ENCODE measurements at places on chromosomes 13 and 19.

DNA sequence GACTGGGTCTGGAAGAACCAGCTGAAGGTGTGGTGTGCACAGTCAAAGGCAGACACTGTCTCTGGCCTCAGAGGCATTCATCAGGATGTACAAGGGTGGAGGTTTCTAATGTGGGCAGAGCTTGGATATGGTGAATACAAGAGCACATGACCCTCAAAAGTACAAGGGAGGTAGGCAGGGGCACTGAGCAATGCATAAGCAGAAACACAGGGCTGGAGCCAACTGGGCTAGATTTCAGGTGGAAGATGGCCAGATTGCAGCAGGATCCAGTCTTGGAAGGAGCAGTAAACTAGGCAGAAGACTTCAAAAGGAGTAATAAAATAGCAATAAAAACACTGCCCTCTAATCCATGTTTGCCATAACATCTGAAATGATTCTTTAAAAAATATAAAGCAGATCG, 417.1 kb downstream of the OLFM4 start:
- DNase-seq: no peak

- no peak for DNase-seq
Observed at GRCh38 chr13:99796175-99796819, 175.3 kb downstream of the ZIC5 start.

GRCh38 chr13:67977066-67977465, 746.9 kb upstream of the PCDH9 start:
- no peak for DNase-seq

DNA sequence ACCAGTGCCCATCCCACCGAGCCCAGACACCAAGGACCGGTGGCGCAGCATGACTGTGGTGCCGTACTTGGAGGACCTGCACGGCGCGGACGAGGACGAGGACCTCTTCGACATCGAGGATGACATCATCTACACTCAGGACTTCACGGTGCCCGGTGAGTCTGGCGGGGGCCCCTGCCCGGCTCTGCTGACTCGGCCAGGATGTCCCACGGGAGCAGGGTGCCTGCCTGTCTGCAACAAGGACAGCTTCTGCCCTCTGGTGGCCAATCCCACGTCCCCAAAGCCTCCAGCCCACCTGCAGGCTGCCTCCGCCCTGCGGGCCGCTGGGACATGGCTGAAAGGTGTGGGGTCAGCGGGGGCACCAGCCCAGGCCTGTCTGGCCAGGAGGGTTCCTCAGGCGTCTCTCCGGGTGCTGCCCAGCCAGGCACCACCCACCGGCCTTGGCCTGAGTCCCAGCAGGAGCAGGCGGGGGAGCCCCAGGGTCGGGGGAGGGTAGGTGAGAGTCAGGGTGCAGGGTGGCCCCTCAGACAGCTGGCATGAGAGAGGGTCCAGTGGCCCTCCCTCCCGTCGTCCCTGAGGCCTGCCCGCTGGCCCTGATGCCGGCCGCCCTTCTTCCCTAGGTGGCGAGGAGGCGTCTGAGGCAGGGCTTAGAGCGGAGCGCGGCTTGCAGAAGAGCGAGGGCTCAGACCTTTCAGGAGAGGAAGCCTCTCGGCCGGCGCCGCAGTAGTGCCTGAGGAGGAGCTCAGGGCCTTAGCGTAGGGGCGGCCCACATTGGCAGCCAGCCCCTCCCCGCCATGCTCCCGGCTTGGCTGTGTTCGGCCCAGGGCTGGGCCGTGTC, 14.6 kb downstream of the CBARP start:
- DNase-seq: peak; percentile 53

- DNase-seq: no peak
Observed at GRCh38 chr13:111201304-111201940, 86.3 kb downstream of the ARHGEF7 start.

GRCh38 chr19:8484331-8484894, 18.0 kb downstream of the PRAM1 start:
- DNase-seq: no peak

- DNase-seq: no peak
Observed at GRCh38 chr13:20191311-20192157, 1.2 kb downstream of the GJB2 start.

DNA sequence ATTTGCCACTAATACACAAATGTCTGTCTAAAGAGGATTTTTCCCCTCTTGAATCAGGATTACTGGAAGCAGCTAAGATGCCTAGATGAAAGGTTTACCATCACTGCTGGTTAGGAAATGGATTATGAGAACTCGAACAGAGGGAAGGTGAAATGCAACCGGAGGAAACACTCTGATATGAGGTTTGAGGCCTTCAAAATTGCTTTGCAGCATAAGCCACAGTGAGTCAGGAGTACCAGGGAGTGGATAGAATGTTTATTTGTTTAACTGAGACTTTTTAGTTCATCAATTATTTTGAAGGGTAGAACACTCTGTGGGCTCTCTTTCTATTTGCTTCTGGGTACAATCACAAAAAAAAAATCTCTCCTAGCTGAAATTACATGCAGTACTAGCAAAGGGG, 18.1 kb downstream of the CDADC1 start:
- no peak for DNase-seq

GRCh38 chr19:52343548-52343947, 7.5 kb downstream of the ZNF610 start:
- DNase-seq: peak; percentile 55

- DNase-seq: no peak
Observed at GRCh38 chr19:19464339-19465098, 50.8 kb downstream of the TSSK6 start.

- DNase-seq: no peak
Observed at GRCh38 chr13:71068041-71068440, 799.0 kb downstream of the DACH1 start.

DNA sequence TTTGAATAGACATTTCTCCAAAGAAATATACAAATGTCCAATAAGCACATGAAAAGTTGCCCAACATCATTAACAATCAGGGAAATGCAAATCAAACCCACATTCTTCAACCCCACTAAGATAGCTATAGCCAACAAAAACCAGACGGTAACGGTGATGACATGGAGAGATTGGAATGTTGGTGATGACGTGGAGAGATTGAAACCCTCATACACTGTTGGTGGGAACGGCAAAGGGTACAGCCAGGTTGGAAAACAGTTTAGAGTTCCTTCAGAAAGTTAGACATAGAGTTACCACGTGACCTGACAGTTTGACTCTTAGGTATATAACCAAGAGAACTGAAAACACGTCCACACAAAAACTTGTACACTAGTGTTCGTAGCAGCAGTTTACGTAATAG, 48.1 kb downstream of the TNFRSF19 start:
- no peak for DNase-seq

DNA sequence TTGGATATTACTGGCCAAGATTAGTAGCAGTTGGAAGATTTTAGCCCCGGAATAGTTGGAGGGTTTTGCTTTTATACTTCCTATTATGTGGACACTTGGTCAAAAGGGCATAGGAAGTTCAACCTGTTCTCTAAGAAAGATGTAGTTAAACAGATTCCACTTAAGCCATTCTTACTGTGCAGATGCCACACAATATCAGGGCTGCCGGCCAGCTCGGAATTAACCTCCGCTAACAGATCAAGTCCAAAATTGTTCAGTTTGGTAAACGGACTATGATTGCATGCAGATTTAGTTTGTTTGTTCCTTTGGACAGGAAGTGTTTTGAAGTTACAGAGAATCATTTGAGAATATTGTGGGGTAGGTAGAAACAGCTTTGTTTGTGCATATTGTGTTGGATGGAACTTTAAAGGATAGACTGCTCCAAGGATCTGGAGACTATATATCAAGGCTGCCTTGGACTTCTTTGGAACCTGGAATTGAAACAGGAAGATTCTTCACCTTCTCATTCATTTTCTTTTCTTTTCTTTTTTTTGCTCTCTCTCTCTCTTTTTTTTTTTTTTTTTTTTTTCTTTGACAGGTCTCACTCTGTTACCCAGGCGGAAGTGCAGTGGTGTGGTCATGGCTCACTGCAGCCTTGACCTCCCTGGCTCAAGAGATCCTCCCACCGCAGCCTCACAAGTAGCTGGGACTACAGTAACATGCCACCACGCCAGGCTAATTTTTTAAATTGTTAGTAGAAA, 5.0 kb upstream of the SPRY2 start:
- DNase-seq: no peak

- DNase-seq: no peak
Observed at GRCh38 chr19:19039901-19040300, 6.5 kb downstream of the ARMC6 start.

DNA sequence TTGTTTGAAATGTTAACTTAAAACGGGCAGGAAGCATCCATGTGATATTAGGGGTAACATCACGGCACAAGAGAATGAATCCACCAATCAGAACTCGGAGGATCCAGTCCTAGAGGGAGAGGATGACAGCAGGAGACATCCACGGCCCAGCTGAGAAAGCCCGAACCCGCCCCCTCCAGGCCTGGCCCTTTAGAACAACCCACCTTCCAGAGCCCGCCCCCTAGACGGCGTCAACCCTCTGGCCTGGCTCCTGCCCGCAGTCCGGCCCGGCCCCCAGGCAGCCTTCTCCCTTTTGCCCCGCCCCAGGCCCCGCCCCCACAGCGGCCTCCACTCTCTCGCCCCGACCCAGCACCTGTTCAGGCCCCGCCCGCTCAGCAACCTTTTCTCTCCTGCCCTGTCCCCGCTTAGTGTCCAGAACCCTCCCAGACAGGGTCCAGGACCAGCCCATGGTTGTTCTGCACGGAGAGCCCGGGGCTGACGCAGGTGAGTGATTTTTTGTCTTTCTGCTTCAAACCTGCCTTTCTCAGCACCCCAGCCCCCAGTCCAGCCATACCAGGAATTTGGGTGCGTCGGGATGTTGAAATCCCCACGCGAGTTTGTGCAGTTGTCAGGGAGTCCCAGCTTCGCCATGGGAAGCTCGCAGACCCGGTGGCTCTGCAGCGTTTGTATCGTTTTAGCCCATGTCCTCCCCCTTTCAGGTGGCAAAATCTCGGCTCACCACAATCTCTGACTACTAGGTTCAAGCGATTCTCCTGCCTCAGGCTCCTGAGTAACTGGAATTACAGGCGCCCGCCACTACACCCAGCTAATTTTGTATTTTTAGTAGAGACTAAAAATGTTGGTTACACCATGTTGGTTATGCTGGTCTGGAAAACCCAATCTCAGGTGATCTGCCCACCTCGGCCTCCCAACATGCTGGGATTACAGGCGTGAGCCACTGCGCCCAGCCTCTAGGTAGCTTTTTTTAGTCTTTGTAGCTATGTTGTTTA, 16.1 kb downstream of the ZNF816 start:
- peak; percentile 68 for DNase-seq

DNA sequence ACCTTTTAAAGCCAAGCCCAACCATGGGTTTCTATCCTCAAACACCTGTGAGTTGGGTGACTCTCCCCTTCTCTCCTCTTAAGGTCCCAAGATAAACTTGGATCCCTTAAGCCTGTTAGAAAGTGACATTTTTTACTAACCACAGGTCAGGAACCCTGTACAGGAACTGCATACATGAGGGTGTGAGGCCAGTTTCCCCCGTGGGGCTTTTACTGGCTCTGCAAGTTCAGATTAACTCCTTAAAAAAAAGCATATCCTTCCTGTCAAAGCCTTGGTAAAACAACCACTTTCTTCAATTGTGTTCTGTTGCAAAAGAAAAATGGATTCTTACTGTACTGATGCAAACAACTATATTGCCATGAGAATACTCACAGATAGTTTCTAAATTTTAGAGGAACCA, 2638.7 kb upstream of the PCDH20 start:
- DNase-seq: no peak

GRCh38 chr13:97437729-97438128, 3.8 kb downstream of the RAP2A start:
- DNase-seq: no peak

- no peak for DNase-seq
Observed at GRCh38 chr19:11556634-11557420, 2.2 kb downstream of the ELOF1 start.

GRCh38 chr19:12698138-12698537, 1.7 kb upstream of the FBXW9 start:
- no peak for DNase-seq

GRCh38 chr19:48867123-48867745, 1.2 kb downstream of the PLEKHA4 start:
- DNase-seq: no peak

DNA sequence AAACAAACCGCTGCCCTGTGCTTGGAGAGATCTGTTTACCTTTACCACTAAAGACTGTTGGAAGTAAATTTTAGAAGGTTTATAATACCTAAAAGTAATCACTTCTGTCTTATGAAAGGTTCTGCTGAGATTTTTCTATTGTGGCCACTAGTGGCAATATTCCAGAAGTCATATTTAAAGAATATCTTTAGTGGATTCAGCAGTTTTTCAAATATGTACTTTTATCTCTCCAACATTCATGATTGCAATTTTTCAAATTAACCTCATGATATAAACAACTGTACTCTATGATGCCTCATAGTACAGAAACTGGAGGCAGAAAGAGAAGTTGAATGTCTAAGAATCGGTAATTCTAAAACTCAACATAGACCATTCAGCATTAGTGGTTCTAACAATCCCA, 53.2 kb upstream of the USPL1 start:
- no peak for DNase-seq

- no peak for DNase-seq
Observed at GRCh38 chr19:574658-575526, 2.5 kb downstream of the BSG start.

DNA sequence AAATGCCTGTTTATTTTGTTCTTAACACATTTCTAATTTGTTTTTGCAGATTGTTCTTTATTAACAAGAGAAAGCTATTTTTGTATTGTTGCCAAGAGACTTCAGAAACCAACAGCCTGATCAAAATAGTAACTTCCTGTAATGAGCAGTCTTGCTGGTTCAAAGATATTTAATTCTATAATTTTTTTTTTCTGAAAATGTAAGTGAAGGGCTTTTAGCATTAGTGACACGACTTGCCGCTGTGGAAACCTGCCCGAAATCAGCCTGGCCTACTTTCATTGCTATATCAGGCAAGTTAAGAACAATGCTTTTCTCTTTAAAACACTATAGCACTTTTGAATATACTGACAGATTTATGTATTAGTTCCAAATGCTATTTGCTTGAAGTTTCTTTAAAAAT, 374.3 kb downstream of the EFNB2 start:
- no peak for DNase-seq

GRCh38 chr13:20610006-20610405, 43.0 kb downstream of the IFT88 start:
- DNase-seq: no peak

DNA sequence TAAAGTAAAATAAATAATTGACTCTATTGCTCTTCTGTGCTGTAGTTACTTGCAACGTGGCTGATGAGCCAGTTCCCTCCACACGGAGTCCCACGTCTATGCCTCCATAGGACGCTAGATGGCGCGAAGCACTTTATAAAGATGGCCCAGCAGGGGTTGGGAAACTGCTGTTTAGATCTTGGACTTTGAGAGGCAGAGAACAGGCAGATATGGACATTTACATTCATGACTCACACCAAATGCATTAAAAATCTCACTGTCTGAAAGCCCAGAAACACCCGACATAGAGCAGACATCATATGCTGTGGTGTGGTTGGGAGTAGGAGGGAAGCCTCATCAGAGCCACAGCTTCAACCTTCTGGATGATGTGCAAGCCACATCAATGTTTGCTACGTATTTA, 643.1 kb upstream of the ARGLU1 start:
- peak; percentile 99 for DNase-seq

GRCh38 chr19:32178401-32178800, 167.0 kb upstream of the ZNF507 start:
- DNase-seq: no peak
